ENCODE measurements at places on chromosomes 7 and 10. TPM values are rescaled to one million over a fixed set of nuclear protein-coding genes. Genes with fewer than 3 reads are reported as not detected.
A peak's percentile ranks its signal among the peaks of the same experiment; 100 is the strongest.

LRIT1 gene
- not detected for total RNA-seq

FRAT1 gene
- total RNA-seq, result 1.4 TPM

BTRC gene
- total RNA-seq, result 33.3 TPM

HPSE2 gene
- total RNA-seq, result not detected

CAMK1D gene
- total RNA-seq, result 27.4 TPM

PPP1R9A gene
- 5.1 TPM for total RNA-seq

GRCh38 chr10:2839081-2839725, 228.1 kb upstream of the PFKP start:
- no peak for DNase-seq
- H3K27me3 ChIP-seq, result no peaks in the 10 kb centered on the region
- H3K27ac ChIP-seq, result no peak overlapping the region
- no peaks in the 10 kb centered on the region for H3K36me3 ChIP-seq
- peaks cover 3% of the 10 kb centered on the region for H3K4me1 ChIP-seq
- no peak overlapping the region for H3K4me3 ChIP-seq

GRCh38 chr7:157210682-157211081, 72.0 kb downstream of the UBE3C start:
- no peak overlapping the region for H3K4me3 ChIP-seq
- peaks cover 18% of the 10 kb centered on the region for H3K36me3 ChIP-seq
- H3K4me1 ChIP-seq, result no peaks in the 10 kb centered on the region
- DNase-seq, result no peak

- H3K36me3 ChIP-seq, result no peaks in the 10 kb centered on the region
- no peak for DNase-seq
- peaks cover 9% of the 10 kb centered on the region for H3K4me1 ChIP-seq
- H3K27ac ChIP-seq, result no peak overlapping the region
- H3K4me3 ChIP-seq, result no peak overlapping the region
Measured at GRCh38 chr10:124086787-124087671, 6.4 kb downstream of the CHST15 start.

DNA sequence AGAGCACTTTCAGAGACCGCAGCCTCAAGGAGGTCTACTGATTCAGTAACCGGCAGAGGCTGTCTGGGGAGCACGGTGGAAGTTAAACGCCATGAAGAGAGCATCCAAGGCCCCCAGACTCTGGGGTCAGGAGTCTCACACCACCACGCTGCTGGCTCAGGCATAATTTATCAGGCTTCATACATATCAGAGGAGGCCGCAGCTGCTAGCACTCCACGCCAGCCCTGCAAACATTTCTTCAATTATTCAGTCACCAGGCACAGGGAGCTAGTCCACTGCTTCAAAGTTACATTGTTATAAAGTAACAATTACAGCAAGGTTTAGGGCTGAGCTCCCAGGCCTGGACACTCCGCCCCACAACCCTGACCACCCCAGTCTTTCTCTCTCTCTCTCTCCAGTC, 97.8 kb downstream of the PAXIP1 start:
- DNase-seq, result no peak
- no peaks in the 10 kb centered on the region for H3K36me3 ChIP-seq
- no peaks in the 10 kb centered on the region for H3K4me1 ChIP-seq
- no peak overlapping the region for H3K4me3 ChIP-seq
- H3K27me3 ChIP-seq, result no peaks in the 10 kb centered on the region

DNA sequence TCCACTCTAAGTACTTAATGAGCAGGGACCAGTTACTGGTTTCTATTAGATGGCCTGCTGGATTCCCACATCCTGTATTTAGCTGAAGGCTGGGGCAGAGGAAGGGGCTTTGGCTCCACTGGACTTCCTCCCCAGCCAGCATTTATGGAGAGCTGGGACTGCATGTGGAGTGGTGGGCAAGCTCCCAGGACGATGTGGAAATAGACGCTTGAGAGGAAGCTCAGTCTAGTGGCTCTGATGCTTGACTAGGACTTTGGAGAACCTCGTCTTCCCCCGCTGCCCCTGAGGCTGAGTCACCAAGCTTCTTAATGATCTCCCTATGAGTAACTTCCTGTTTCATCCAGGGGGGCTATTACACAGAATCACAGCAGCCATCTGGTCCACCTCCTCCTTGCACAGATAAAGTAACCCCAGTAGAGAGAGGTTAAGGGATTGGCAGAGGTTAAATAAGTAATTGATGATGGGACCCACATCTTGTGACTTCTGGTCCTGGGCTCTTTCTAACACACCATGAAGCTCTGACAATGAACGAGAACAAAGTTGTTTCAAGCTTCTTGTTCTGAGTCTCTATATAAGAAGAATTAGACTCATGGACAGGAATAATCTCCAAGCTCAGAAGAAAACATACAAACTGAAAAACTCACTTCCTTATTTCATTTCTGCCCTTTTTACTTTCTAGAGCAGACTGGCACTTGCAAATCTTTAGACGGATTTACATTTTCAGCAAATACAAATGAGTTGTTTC, 126.2 kb downstream of the PRPF18 start:
- peak overlapping the region; percentile 91 for H3K27ac ChIP-seq
- peaks cover 79% of the 10 kb centered on the region for H3K4me1 ChIP-seq
- no peaks in the 10 kb centered on the region for H3K27me3 ChIP-seq
- H3K4me3 ChIP-seq, result peak overlapping the region; percentile 26
- H3K36me3 ChIP-seq, result no peaks in the 10 kb centered on the region

GRCh38 chr7:17546592-17546991, 248.1 kb downstream of the AHR start:
- no peak overlapping the region for H3K27ac ChIP-seq
- H3K4me3 ChIP-seq, result no peak overlapping the region
- DNase-seq, result peak; percentile 74
- H3K36me3 ChIP-seq, result no peaks in the 10 kb centered on the region

GRCh38 chr10:48252354-48252650, 22.2 kb downstream of the FRMPD2 start:
- H3K27ac ChIP-seq, result no peak overlapping the region
- DNase-seq, result no peak

- H3K27me3 ChIP-seq, result peaks cover 5% of the 10 kb centered on the region
- H3K36me3 ChIP-seq, result no peaks in the 10 kb centered on the region
- H3K4me1 ChIP-seq, result peaks cover 18% of the 10 kb centered on the region
- H3K27ac ChIP-seq, result peak overlapping the region; percentile 22
- peak overlapping the region; percentile 41 for H3K4me3 ChIP-seq
- DNase-seq, result peak; percentile 81
Measured at GRCh38 chr7:5591278-5591874, 167.7 kb upstream of the TNRC18 start.

DNA sequence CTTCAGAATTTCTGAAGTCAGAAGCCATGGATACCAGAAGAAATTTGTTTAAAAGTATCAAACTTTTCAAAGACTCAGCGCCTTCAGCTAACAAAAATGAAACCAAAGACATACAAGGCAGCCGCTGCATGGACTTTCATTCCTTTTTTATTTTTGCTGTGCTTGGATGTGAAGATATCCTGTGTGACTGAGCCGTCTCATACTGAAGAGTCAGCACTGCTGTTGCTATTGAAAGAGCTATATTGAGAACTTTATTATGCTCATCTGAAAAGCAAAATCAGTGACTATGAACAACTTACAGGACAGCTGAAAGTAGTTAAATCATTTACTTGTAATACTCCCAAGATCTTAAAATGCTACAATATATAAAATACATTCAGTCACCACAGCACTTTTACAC, 809.2 kb downstream of the NXPH1 start:
- H3K27me3 ChIP-seq, result no peaks in the 10 kb centered on the region
- H3K4me3 ChIP-seq, result no peak overlapping the region
- H3K4me1 ChIP-seq, result no peaks in the 10 kb centered on the region
- no peaks in the 10 kb centered on the region for H3K36me3 ChIP-seq

- no peaks in the 10 kb centered on the region for H3K4me1 ChIP-seq
- no peak for DNase-seq
- H3K36me3 ChIP-seq, result no peaks in the 10 kb centered on the region
- H3K27ac ChIP-seq, result no peak overlapping the region
Measured at GRCh38 chr7:94943134-94943533, 35.7 kb downstream of the PPP1R9A start.

DNA sequence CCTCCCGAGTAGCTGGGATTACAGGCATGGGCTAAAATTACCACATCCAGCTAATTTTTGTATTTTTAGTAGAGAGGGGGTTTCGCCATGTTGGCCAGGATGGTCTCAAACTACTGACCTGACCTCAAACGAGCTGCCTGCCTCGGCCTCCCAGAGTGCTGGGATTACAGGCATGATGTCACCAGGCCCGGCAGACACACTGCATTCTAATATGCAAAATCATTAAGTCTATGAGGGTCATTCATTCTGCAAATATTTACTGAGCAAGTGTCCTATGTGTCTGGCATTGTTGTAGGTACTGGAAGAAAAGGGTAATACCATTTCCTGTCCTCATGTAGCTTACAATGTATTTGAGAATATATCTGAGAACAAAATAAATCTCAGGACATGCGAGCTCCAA, 2.7 kb downstream of the PUS7 start:
- H3K27me3 ChIP-seq, result no peaks in the 10 kb centered on the region
- peak; percentile 12 for DNase-seq
- no peak overlapping the region for H3K4me3 ChIP-seq
- peaks cover 10% of the 10 kb centered on the region for H3K4me1 ChIP-seq

- no peaks in the 10 kb centered on the region for H3K27me3 ChIP-seq
- DNase-seq, result no peak
- no peaks in the 10 kb centered on the region for H3K4me1 ChIP-seq
- no peak overlapping the region for H3K27ac ChIP-seq
- H3K4me3 ChIP-seq, result no peak overlapping the region
- no peaks in the 10 kb centered on the region for H3K36me3 ChIP-seq
Measured at GRCh38 chr10:27490807-27491206, 13.3 kb upstream of the RAB18 start.

DNA sequence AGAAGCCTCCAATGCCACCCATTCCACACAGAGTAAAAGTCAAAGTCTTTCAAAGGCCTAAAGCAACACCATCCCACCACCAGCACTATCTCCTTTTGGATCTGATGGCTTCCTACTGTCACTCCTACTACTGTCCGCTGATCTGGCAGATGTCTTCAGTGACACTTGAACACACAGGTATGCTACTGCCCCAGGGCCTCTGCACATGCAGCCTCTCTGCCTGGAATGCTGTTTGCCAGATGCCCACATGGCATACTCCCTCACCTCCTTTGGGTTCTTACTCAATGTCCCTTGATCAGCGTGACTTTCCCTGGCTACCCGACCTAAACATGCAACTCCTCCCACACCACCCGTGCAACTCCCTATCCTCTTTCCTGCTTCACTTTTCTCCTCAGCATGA, 512.4 kb downstream of the KCNMA1 start:
- H3K36me3 ChIP-seq, result no peaks in the 10 kb centered on the region
- no peaks in the 10 kb centered on the region for H3K4me1 ChIP-seq
- no peak for DNase-seq
- H3K4me3 ChIP-seq, result no peak overlapping the region
- no peaks in the 10 kb centered on the region for H3K27me3 ChIP-seq

- no peak overlapping the region for H3K4me3 ChIP-seq
- peaks cover 6% of the 10 kb centered on the region for H3K4me1 ChIP-seq
- H3K27ac ChIP-seq, result no peak overlapping the region
- no peaks in the 10 kb centered on the region for H3K27me3 ChIP-seq
Measured at GRCh38 chr7:152313217-152313616, 122.6 kb downstream of the KMT2C start.

DNA sequence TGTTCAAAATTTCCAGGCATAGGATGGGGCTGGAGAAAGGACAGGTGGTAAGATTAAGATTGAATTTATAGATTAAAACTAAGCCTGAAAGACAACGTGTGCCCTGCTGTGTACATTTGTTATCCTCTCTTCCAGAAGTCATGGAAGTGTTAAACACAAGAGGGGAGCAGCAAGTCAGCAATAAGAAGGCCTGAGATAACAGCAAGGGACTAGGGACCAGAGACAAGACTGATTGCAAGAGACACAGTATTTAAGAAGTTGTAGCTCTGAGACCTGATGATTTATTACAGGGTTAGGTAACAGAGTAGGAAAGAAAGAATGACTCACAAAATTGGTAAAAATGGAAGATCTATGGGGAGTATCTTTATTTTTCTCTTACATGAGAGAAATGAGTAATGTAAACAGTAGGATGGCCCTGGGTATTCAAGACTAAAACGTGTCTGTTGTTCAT, 55.7 kb upstream of the COL1A2 start:
- no peaks in the 10 kb centered on the region for H3K27me3 ChIP-seq
- peak; percentile 74 for DNase-seq
- no peaks in the 10 kb centered on the region for H3K36me3 ChIP-seq
- H3K4me3 ChIP-seq, result no peak overlapping the region

GRCh38 chr10:17001961-17002749, 127.5 kb downstream of the CUBN start:
- no peak overlapping the region for H3K4me3 ChIP-seq
- no peaks in the 10 kb centered on the region for H3K27me3 ChIP-seq
- no peaks in the 10 kb centered on the region for H3K36me3 ChIP-seq
- H3K27ac ChIP-seq, result peak overlapping the region; percentile 92

DNA sequence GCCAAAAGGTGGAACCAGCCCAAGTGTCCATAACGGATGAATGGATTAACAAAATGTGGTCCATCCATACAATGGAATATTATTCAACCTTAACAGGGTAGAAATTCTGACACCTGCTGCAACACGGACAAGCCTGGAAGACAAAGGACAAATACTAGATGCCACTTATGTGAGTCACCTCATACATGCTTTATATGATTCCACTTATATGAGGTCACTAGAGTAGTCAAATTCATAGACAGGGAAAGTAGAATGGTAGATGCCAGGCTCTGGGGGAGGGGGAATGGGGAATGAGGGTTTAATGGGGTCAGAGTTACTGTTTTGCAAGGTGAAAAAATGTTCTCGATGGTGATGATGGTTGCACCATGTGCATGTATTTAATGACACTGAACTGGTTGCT, 34.0 kb upstream of the CYTH3 start:
- H3K4me3 ChIP-seq, result no peak overlapping the region
- no peak overlapping the region for H3K27ac ChIP-seq

DNA sequence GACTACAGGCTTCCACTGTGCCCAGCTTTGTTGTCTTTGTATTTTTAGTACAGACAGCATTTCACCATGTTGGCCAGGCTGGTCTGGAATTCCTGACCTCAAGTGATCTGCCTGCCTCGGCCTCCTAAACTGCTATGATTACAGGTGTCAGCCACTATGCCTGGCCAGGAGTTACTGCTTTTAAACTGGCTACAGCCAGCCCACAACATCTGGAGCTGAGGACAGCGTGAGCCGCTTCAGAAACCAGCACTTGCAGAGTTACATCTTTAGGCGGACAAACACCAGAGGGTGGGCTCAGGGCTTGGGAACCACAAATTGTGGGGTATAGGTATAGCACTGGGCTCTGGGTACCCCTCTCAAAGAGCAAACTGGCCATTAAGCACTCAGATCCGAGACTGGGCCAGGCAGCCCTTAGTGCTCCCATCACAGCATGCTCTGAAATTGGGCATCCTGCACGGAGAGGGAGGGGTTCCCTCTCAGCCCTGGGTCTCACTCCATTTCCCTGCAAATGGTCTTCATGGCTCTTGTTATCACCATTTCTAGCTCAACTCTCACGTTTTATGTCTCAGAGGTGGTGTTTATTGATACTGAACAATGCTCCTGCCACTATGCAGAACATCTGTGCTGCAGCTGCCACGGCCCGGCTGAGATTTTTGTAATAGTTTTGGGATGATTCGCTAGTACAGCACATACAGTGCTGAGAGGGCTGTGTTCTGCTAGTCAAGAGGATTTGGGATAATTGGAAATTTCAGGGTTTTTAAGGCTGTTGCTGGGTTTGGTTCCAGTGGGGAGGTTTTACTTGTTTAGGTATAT, 146.4 kb upstream of the LYZL2 start:
- peaks cover 13% of the 10 kb centered on the region for H3K4me1 ChIP-seq
- no peaks in the 10 kb centered on the region for H3K36me3 ChIP-seq
- peak; percentile 82 for DNase-seq
- H3K4me3 ChIP-seq, result no peak overlapping the region

All from astrocyte (in vitro differentiated cells and primary cell).